ENCODE measurements at places on chromosomes 5 and 9.

DNA sequence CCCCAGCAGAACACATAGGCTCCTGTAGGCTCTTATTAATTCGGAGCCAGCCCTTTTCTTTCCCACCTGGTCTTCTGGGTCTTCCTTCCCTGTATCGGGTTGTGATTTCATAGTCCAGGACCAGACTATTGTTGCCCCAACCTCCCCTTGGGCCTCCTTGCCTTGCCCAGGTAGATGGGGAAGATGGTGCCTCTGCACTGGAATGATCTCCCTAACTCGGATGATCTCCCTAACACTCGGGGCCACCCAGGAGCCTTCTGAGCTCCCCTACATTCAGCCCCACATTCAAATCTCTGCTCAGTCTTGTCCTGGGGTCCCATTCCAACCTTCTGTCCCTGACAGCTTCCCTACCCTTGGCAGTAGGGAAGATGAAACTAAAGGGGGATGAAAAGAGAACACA is 2.7 kb upstream of the IRF1 start:
- DNase-seq: no peak

DNA sequence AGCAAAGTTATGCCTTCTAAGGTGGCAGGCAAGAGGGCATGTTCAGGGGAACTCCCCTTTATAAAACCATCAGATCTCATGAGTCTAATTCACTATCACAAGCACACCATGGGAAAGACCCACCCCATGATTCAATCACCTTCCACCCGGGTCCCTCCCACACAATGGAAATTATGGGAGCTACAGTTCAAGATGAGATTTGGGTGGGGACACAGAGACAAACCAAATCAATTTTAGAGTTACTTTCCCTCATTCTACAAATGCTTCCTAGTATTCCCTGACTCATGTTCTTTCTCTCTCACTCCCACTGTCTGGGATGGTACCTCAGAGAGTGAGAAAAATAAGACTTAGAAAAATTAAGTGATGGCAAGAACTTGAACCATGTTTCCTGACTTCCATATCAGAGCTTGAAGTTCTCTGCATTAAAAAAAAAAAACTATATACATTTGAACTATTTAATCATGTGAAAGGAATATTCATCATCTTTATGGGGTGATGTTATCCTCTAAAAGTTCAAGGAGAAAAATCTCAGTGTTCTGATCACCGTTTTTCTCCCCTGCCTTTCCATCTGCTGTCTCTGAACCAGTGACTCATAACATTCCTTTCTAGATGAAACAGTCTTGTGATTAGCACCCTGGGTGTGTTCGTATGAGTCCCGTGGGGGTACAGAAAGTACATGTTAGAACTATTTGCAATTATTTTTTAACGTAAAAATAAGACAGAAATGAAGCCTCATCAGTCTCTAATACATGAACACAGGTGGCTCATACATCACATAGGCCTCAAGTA is 282.9 kb downstream of the SLF1 start:
- DNase-seq: no peak

- DNase-seq: no peak
These were observed 96.7 kb upstream of the ARAP3 start for GRCh38 chr5:141778683-141779082.

DNA sequence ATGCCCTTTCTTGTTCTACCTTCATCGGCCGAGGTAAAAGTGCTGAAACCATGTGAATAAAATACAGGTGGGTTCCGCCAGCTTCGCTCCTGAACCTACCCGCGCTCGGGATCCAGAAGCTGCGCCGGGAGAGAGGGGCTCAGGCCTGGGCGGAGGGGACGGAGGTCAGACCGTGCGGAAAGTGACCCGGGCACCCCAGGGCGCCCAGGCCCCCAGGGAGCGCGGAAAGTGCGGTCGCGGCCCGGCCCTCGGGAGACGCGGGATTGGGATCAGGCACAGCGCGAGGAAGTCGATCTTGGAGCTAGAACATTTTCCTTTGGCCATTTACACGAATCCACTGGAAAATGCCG is 329 bp downstream of the SYK start:
- no peak for DNase-seq

- DNase-seq: no peak
These were observed 4.1 kb downstream of the TIGD6 start for GRCh38 chr5:149996205-149996890.

DNA sequence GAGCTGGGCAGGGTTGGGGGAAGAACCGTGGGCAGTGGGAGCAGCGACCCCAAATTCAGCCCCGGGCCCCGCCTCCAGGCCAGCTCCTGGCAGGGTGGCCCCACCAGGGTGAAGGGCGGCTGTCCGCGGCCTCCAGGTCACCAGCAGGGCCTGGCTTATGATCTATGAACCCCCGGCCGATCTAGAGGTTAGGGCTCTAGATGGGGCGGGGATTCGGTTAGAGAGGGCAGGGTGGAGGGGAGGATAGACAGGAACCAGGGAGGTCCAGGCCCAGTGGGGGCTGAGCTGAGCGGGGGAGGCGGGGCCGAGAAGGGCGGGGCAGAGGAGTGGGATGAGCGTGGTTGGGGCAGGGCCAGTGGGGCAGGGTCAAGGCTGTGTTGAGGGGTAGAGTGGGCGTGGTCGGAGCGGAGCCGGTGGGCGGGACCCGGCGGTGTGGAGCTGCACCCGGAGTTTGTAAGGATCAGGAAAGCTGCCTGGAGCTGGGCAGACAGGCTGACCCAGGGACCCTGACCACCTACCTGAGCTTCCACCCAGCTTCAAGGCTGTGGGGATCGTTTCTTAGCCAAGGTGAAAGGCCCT is 29.3 kb upstream of the OBP2B start:
- peak; percentile 5 for DNase-seq

DNA sequence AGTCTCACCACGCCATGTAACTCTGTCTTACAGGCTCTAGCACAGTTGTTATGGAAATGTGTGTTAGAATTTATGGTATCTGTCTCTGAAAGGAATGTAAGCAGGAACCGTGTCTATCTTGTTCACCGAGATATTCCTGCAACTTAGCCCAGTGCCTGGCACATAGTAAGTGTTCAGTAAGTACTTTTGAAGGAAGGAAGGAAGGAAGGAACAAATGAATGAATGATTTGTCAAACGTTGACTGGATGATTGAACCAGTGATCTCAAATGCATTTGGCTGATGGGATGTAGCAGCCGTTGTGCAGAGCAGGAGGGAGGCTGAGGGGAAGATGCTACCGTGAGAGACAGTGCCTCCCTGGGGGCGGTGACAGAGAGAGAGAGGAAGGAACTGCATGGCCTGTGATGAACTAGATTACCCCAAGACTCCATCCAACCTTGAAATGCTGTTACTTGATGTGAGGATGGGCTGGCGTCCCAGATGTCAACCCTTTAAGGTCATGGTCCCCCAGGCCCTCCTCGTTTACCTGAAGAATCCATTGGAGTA is 47.5 kb upstream of the PPARGC1B start:
- no peak for DNase-seq

DNA sequence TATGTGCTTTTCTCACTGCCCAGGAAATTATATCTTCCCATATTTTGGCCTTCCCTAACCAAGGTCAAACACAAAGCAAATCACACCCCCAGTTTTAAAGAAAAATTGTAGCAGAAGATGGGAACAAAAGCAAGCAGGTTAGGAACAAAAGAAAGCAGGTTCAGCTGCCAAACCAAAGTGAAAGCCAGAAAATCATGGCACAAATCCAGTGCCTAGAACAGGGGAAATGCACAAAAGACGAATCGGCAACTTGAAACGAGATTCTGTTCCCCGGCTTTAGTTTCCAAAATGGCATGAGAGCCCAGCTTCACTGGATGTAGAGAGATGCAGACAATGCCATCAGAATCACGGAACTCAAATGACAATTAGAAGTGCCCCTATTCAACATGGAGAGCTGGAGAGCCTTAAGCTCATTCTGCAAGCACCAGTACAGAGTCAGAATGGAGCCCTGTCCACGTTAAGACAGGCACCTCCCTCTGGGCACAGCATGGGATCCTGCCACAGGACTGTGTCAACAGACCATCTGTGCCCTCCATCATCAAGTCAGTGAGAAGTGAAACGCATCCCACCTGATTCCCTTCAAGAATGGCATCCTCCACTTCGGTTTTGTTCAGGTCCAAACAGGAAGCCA is 13.8 kb downstream of the DNAH5 start:
- DNase-seq: no peak

GRCh38 chr9:3173374-3173773 is 329.5 kb upstream of the PUM3 start:
- no peak for DNase-seq

DNA sequence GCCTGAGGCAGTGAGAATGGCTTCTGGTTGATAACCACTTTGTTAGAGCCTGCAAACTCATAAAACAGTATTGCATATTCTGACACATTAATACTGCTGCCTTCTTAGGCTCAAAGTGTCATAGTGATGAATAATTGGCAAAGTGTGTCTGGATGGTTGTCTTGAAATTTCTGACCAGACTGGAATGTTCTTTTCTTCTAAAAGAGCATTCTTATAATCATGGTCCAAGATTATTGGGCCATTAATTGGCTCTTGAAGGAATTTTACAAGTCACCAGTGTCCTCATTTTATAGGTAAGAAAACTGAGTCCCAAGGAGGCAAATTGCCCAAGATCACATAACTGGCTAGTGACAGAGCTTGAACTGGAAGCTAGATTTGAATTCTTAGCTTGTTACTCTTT is 111.7 kb downstream of the PCSK1 start:
- DNase-seq: no peak

DNA sequence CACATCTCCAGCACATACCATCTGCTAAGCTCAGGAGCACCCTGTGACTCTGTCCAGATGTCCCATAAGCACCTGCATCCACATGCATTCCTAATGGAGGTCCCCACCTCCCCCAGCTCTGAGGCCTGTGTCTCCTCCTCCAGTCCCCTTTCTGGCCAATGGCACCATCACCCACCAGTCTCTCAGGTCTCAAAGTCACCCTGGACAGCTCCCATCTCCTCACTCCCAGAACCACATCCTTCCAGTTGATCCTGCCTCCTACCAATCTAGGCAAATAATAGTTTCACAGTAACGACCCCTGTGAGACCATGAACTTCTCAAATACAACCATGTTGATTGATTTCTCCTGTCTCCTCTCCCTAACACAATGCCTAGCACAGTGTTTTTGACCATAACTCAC is 40.1 kb downstream of the GGTA1 start:
- DNase-seq: no peak

DNA sequence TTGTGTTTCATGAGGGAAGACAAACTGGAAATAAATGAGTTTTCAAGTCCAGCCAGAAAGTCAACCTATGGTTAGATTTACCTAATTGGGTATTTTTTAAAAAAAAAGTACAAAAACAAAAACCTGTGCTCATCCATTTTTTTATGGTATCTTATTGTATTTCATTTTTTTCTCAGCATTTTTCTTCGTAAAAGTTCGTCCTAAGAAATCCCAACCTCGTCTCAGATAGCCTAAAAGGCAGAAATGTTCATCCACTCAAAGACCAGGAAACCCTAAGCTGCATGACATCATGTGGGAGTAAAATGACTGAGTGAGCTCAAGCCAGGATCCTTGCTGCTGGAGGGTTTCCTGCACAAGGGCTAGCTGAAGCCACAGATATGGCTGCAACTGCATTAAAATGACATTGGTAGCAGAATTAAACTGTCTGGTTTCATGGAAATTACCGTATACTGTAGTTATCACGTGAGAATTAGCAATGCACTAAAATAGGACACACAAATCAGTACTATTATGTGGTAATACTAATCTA is 70.4 kb downstream of the NFIB start:
- DNase-seq: no peak

- no peak for DNase-seq
These were observed 29.0 kb downstream of the SARDH start for GRCh38 chr9:133709015-133709611.

DNA sequence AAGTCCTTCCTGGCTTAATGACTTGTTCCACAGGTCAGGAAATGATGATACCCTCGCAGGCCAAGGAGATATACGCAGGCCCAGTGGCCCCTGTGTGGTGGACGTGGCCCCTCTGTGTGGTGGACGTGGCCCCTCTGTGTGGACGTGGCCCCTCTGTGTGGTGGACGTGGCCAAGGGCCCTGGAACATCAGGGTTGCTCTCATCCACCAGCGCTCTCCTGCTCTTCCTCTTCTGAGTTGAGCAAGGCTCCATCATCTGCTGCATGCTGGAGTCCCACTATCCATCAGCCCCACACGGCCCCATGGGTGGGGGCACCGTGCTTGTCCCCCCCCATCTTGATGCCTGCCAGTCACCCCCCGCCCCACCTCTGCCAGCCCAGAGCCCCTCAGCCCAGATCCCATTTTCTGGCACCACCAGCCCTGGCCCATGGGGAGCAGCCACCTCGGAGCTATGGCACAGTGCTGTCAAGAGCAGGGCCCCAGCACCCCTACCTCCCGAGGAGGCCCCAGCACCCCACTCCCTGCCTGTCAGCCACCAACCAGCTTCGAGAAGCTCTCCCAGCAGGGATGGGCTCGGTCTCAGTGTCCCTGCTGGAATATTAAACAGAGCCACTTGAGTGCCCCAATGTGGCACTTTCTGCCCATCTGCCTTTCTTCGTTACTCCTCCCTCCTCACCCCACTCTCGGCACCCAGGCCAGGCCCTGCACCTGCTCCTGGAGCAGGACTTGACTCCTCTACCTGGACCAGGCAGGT is 8.1 kb downstream of the LRRC14B start:
- no peak for DNase-seq

DNA sequence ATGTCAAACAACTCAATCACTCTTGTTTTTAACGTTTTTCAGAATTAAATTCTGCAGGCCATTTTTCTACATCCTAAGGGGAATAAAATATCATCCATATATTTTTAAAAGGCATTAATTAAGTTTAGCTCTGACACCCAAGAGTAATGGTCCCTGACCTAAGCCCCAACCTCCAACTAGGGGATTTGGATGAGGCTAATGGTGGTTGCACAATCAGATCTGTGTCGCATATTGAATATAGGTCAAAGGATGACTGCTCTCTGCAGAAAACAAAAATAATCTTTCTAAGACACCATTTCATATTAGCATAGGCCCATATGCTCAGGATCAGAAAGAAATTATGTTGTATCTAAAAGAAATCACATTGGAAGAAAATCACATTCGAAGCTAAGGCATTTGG is 20.7 kb downstream of the CDH6 start:
- no peak for DNase-seq

GRCh38 chr9:127159325-127159801 is 36.9 kb upstream of the ANGPTL2 start:
- no peak for DNase-seq

DNA sequence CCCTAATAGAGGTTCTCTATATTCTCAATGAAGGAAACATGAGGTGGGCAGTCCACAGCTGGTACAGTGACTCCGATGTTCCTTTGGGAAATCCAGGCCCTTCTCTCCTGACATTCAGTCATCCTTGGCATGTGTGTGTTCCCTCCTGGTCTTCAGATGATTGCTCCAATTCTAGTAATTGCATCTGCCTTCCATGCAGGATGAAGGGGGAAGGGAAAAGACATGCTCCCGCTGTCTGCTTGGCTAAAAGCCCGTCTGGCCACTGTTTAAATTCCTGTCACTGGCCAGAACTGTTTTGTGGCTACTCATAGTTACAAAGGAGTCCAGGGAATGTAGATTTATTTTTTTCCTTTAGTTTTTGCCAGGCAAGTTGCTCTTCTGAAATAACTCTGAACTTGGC is 65.0 kb downstream of the MAST4 start:
- no peak for DNase-seq

All from stimulated activated CD4-positive, alpha-beta T cell treated with anti-CD3 and anti-CD28 coated beads, Interleukin-1b, Interleukin-23, amount 100 ng/mL, for 1 hour (primary cell).